ENCODE measurements at places on chromosomes 6 and 20. TPM values are rescaled to one million over a fixed set of nuclear protein-coding genes. Genes with fewer than 3 reads are reported as not detected.

UST gene
- polyA plus RNA-seq = 5.6 TPM

F13A1 gene
- 41.1 TPM for polyA plus RNA-seq

DNA sequence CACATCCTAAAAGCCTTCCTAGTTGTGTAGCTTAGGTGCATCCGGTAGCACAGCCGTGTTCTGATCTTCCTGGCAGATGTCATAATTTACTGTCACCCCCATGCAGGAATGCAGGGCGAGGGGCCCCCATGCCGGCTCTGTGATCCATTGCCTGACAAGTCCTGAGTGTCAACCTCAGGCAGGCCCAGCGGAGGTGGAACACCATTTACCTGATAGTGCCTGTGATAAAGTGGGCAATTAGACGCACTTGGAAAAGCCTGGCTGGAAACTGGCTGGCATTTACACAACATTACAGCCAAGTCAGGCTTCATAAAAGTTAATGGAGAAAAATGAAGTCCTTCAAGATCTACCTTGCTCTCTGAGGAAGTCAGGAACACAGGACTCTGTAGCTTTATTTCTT is 521.4 kb upstream of the JAG1 start:
- H3K36me3 ChIP-seq = no peaks in the 10 kb centered on the region
- DNase-seq = no peak
- no peaks in the 10 kb centered on the region for H3K27me3 ChIP-seq
- no peak overlapping the region for H3K4me3 ChIP-seq

DNA sequence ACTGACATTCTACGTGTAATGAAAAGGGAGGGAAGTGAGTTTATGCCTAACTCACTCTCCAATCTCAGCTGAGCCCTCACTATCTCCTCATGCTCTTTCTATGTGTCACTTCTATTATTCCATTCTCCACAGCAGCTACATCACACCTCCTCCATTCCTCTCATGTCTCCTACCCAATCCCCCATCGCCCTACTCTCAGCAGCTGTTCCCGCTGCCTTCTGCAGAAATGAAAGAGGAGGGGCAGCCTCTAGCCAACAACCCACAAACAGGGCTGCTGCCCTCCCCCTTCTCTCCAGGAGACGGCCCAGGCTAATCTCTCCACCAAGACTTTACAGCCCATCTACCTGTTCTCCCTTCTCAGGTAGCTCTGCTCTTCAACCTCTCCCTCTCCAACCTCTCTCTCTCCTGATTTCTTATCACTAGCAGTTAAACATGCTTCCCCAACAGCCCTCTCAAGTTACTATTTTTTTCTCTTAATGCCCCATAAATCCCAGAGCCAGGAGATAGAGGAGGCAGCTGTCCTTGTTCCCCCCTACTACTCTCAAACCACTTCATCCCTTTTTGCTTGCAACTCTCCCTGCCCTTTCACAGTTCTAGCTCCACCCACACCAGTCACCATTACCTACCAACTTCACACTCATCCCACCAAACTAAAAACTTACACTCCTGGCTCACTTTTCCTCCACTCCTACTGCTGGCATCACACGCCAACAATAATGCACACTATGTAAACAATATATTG is 136.5 kb downstream of the BTBD9 start:
- peaks cover 21% of the 10 kb centered on the region for H3K4me1 ChIP-seq
- H3K4me3 ChIP-seq = no peak overlapping the region
- H3K36me3 ChIP-seq = no peaks in the 10 kb centered on the region
- peak overlapping the region; percentile 78 for H3K27ac ChIP-seq
- peak; percentile 59 for DNase-seq

GRCh38 chr20:63449796-63450730 is 22.4 kb downstream of the KCNQ2 start:
- DNase-seq = no peak
- H3K4me3 ChIP-seq = no peak overlapping the region
- H3K27ac ChIP-seq = no peak overlapping the region

All from muscle of leg (tissue), 16 donors.